ENCODE measurements at places on chromosomes 2 and 18.

- no peak for DNase-seq
These were observed 14.6 kb upstream of the ACOXL start for GRCh38 chr2:110717734-110718133.

DNA sequence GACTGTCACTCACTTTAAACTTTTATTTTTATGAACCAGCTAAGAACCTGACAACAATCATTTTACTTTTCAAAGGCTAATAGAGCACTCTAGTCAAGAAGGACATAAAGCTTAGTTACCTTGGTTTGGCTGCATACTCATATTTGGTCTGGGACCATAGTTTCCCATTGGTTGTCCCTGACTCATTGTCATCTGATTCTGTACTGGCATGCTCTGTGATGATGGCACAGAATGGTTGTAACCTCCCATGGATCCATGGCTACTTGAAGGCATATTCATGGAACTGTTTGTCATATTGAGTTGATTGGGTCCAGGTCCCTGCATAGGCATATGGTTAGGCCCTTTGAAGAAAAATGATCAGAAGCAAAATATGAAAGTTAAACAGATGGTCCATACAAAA is 37.9 kb downstream of the SS18 start:
- no peak for DNase-seq

GRCh38 chr2:176910828-176911227 is 301.8 kb upstream of the HNRNPA3 start:
- no peak for DNase-seq

DNA sequence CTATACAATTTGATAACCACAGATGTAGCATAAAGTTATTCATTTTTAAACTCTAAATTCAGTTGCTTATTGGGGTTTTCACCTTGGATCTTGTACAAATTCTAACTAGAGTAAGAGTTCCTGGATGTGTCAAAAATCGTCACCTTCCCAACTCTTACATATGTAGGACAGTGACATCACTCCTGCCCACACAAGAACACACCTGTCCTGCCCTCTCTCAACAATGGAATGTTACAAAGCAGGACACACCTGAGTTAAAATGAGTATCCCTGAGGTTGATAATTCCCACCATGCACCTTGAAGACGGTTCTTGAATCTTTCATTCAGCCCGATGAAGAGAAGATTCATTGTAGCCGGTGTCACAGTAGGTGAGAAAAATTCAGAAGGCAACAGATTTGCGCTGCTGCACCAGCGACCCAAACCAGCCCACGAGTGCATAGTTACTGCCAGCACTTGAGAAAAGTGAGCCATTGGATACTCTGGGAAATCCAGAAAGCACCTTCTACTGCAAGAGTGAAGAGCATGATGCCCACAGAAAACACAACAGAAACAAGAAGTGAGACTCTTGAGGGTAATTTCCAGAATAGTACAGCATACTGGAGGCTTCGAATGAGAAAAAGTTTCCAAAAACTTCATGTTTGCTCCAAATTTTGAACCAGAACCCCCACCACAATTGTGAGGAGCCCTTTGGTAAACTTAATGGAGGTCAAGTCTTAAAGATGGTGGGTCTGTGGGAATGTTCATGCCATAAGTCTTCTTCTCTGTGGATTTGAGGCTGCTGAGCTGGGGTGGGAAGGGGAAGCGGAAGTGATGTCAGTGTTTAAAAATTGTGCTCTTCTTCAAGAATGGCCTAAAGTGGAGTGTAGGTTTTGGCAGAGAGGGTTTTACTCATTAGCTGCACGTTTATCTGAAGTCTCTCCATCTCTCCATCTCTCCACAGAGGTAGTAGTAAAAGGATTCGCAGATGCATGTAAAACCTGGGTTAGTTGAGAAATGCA is 34.7 kb upstream of the ADAM23 start:
- DNase-seq, result no peak

Measured in CD4-positive, alpha-beta T cell treated with Interleukin-17A for 1 hour (primary cell).